ENCODE measurements at places on chromosomes 4 and X. TPM values are rescaled to one million over a fixed set of nuclear protein-coding genes. Genes with fewer than 3 reads are reported as not detected.

Gene NKRF
- 17.4 TPM for total RNA-seq

Gene TBC1D9
- total RNA-seq, result 6.2 TPM

Gene TBC1D8B
- 1.5 TPM for total RNA-seq

Gene MBNL3
- total RNA-seq, result 0.07 TPM

Gene PALLD
- 67.9 TPM for total RNA-seq

Gene PPARGC1A
- 0.12 TPM for total RNA-seq

Gene ETDA
- not detected for total RNA-seq

Gene MAGEB10
- total RNA-seq, result not detected

Gene PAGE4
- total RNA-seq, result not detected

Gene PPP2R2C
- total RNA-seq, result 31.0 TPM

Gene CTSO
- total RNA-seq, result 1.3 TPM

Gene DKK2
- not detected for total RNA-seq

Gene F8A1
- total RNA-seq, result 78.6 TPM

Gene ADGRL3
- 0.05 TPM for total RNA-seq

Gene PABPC1L2B
- total RNA-seq, result not detected

Gene NAT8L
- 13.6 TPM for total RNA-seq

Gene FAM9C
- not detected for total RNA-seq

Gene SPATA18
- total RNA-seq, result 5.5 TPM

Gene PAGE5
- total RNA-seq, result not detected

Gene CCNB3
- total RNA-seq, result 0.50 TPM

Gene NAP1L2
- 1.0 TPM for total RNA-seq

Gene L1CAM
- total RNA-seq, result 22.0 TPM

Gene USP17L28
- total RNA-seq, result not detected

Gene SHROOM2
- total RNA-seq, result 0.86 TPM

Gene PNMA5
- not detected for total RNA-seq

Gene ADH1A
- total RNA-seq, result not detected

Gene CITED1
- total RNA-seq, result 1.6 TPM

Gene MAGEA8
- total RNA-seq, result not detected

Gene MAGEA6
- total RNA-seq, result 13.6 TPM

Gene GPRASP3
- total RNA-seq, result 3.5 TPM

Gene SPINK2
- total RNA-seq, result 0.18 TPM

Gene P2RY10
- total RNA-seq, result not detected

Gene MAGED4B
- 11.0 TPM for total RNA-seq

Gene CNKSR2
- total RNA-seq, result 2.5 TPM

Gene MAGEA9B
- total RNA-seq, result not detected

Gene TRIML2
- 42.5 TPM for total RNA-seq

Gene ADGRG2
- 9.3 TPM for total RNA-seq

Gene CXCL10
- 0.20 TPM for total RNA-seq

Gene PGAM4
- 0.21 TPM for total RNA-seq

Gene ZCCHC4
- 3.8 TPM for total RNA-seq

Gene CDKL2
- total RNA-seq, result 0.63 TPM

Gene BANK1
- 0.81 TPM for total RNA-seq

Gene NSUN7
- 0.43 TPM for total RNA-seq
